AG04450 (cell line): ENCODE measurements at places on chromosomes 5 and 9.

- no peak for DNase-seq
Measured at GRCh38 chr5:171678646-171679045, 107.0 kb upstream of the SMIM23 start.

GRCh38 chr5:80194468-80194867 lies 61.4 kb downstream of the SERINC5 start:
- no peak for DNase-seq

GRCh38 chr9:90526386-90526785 lies 116.2 kb downstream of the DIRAS2 start:
- DNase-seq = no peak

DNA sequence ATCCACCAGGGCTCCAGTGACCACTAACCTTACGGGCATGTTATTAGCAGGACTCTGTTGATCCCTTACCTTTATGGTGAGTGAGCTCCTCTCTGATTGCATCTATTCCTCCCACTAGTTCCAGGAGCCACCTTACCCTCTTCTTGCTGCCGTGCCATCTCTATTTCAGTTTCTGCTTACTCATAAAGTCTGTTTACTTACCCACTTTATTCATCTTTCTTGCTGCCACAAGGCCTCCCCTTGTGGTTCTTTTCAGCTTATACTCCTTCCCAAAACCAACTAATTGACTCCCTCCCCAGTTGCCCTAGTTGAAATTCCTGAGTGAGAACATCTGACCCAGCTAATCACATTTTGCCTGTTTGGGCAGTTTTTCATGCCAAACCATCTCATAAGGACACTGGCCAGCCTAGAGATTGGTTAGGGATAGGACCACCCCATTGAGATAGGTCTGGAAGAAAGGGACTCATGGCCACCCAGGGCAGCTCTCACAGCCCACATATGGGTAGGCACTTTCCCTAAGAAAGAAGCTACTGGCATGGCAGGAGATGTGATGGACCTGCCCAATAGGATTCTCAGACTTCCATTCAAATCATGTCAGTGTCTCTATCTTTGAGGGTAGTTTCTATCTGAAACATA lies 412.7 kb downstream of the EFNA5 start:
- no peak for DNase-seq

GRCh38 chr9:96777426-96777864 lies 442 bp downstream of the ZNF510 start:
- DNase-seq = no peak

DNA sequence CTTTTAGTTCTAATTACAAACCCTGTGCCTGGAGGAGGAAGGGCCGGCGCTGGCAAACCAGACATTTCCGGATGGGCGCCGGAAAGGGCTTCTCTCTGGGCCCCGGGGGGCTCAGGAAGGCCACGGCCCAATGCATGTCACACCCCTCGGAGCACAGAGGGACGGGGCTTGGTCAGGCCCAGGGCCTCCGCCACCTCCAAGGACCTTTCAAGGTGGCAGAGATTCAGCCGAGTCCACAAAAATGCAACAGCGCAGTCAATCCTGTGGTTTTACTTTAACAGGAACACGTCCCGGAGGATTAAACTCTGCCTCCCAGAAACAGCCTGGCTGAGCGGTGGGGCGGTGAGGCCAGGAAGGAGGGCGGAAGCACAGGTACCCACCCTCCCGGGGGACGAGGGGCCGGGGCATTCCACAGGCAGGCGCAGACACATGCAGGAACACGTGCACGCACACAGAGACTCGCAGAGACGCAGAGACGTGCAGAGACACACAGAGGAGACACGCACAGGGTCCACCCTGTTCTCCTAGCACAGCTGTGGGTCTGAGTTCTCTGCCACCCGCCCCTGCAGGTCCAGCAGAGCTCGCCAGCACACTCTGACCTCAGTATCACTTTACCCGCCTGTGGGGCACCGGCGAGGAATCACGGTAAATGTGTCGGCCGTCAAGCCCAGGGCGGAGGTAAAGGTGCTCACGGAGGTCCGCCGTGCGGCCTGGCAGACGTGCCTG lies 23.0 kb downstream of the SLC9A3 start:
- DNase-seq = no peak

GRCh38 chr5:79746642-79747569 lies 57.3 kb downstream of the CMYA5 start:
- no peak for DNase-seq

DNA sequence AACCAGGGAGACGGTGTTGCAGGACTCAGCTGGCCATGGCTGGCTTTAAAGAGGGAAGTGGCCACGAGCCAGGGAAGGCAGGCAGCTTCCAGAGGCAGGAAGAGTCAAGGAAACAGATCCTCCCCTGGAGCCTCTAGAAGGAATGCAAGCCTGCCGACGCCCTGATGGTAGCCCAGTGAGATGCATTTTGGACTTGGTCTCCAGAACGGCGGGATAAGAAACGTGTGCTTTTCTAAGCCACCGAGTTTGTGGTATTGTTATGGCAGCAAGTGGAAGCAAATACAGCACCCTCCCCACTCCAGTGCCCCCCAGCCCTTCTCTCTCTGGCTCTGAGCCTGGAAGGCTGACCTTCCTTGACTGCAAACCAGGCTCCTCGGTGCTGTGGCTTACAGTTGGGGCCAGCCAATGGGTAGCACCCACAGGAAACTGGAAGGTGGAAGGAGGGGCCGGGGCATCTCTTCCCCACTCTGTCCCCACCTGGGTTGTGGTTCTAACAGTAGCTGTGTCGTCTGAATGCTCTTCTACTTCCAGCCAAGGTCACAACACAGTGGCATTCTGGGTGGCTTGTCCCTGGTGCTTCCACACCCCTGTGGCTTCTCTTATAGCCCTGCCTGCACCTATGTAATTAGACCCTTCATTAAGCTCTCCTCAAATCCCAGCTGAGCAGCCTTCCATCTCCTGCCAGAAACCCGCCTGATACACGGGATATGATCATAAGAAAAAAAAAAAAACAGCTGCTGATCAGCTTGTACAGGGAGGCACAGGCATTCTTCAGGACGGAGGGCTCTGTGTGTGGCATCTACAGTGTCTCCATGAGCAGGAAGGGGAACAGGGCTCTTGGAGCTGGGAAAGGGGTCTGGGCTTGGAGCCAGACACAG lies 29.9 kb upstream of the UNC5A start:
- DNase-seq = no peak

DNA sequence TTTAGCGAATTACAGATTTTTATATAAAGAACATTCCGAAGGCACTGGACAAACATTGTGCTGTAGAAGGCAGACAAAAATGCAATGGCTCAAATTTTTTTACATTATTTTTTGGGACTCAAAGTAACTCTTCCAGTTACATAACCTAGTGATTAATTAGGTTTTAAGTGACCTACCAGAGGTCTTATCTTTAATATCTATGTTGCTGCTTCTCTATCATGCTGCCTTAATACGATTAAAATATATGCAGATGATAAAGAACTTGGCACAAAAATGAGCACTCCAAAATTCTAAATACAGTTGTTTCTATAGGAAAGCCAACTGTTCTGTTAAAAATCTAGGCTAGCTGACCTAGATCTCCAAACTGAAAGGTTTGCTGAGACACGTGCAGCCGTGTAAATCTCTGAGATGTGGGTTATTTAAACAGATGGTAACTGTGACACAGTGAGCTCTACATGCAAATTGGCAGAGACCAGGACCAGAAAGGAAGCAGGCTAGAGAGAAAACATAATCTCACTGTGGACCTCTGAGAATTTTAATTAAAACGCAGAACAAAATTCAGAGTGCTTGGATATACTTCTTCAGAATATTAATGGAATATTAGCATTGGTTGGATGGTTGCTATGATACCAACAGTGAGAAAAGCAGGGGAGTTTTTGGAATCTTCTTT lies 56.2 kb downstream of the CAMK4 start:
- no peak for DNase-seq

GRCh38 chr9:134431095-134431494 lies 104.8 kb downstream of the RXRA start:
- DNase-seq = no peak

GRCh38 chr5:159163027-159163700 lies 46.2 kb downstream of the RNF145 start:
- peak; percentile 58 for DNase-seq
